Caudate nucleus (tissue), 63 donors: ENCODE measurements at places on chromosomes 6 and 20.

DNA sequence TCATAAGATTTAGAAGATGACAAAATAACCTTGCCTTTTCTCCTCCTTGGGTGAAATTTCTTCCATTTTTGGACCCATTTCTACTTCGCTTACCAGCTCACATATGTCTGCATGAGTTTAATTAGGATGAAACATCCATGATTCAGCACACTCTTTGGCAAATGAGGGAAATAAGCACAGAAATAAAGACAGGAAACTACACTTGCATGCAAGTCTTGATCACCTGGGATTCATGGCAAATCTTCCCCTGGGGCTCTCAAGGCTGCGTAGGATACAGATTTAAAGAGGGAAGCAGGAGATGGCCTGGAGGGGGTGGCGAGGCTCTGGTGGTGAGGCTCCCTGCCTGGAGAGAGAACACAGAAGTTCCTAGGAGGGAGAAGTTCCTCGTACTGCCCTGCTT is 147.8 kb downstream of the EDN3 start:
- no peak for DNase-seq

DNA sequence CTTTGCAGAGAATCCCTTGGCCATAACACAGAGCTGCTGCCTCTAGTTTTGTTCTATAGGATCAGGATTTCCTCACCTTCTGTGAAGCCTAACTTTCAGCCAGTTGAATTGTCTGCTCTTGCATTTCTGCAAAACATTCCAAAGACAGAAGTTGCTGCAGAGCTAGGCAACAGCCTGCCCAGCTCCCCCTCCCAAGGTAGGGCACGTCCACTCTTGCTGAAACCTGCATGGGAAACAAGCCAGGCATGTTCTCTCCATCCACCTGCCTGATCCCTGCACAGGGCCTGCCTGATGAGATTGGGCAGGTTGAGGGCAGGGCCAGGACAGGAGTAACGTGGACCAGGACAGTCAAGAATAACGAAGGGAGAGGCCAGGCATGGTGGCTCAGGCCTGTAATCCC is 58.9 kb upstream of the NAA20 start:
- no peak for DNase-seq

GRCh38 chr6:165846123-165846966 is 183.3 kb upstream of the PDE10A start:
- no peak for DNase-seq

GRCh38 chr20:4320291-4320690 is 304.9 kb upstream of the RNF24 start:
- no peak for DNase-seq
